Stimulated activated naive CD8-positive, alpha-beta T cell treated with anti-CD3 and anti-CD28 coated beads, Interleukin-15, Interleukin-2, amounts not matched to agents 100 U/mL and 50 U/mL, for 24 hours (primary cell): ENCODE measurements at places on chromosomes 13 and 19.

DNA sequence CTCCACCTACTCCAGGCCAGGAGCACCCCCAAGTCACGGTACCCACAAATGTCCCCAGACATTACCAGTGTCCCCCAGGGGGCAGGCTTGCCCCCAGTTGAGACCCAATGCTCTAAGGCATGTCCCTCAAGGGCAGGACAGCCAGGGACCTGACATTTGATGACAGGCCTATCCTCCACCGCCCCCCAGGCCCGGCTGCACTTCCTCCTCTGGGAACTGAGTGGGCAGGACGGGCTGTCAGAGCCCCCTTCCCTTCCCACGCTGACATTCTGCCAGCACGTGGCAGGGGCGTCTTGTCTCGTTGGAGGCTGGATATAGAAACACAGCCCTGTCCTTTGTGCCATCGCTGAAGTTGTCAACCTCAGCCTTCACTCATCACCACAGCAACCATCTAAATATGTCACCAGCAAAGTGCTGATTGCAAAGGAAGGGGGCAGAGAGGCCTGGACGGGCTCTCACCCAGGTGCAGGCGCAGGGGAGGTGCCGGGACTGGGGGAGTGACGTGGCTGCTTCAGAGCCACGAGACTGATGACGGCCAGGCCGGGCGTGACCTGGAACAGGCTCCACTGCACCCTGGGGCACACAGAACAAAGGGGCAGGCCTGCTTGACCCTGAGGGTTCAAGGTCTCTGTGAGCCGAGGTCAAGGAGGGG lies 38.4 kb downstream of the GNG7 start:
- DNase-seq = no peak

GRCh38 chr13:71524245-71524612 lies 342.8 kb downstream of the DACH1 start:
- DNase-seq = no peak

DNA sequence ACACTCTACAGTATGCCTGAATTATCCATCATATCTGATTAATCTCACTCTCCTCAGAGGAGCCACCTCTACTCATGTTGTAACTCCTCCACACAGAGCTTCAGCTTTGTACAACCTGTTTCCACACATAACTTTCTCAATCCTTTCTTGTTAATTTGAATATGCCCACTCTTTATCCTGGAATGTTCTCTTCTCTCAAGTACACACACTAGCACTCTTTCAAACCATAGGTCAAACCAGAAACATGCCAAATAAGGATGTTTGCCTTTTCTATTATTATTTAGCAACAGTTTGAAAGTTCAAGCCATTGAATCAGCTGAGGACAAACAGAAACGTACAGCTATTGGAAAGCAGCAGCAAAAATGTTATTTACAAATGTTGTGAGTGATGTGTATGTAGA lies 110.3 kb downstream of the MIPEP start:
- no peak for DNase-seq

- no peak for DNase-seq
Measured at GRCh38 chr19:47615230-47615629, 6.3 kb downstream of the BICRA start.

- no peak for DNase-seq
Measured at GRCh38 chr13:30196025-30196424, 111.3 kb downstream of the KATNAL1 start.

- DNase-seq = no peak
Measured at GRCh38 chr19:41589371-41589770, 13.4 kb downstream of the CEACAM21 start.

DNA sequence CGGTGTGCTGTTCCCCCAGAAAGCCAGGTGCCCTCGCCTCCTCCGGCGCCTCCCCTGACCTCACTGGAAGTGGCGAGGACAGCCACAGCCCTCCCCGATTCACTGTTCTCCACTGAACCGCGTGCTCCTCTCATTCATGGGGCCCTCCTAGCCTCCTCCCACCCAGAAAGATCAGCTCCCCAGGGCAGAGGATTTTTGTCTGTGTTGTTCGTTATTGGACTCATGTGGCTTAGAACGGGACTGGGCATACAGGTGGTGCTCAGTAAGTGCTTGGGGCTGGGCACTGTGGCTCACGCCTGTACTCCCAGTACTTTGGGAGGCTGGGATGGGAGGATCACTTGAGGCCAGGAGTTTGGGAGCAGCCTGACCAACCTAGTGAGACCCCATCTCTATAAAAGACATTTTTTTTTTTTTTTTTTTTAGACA lies 3.8 kb downstream of the PRTN3 start:
- no peak for DNase-seq

GRCh38 chr13:109036078-109036780 lies 406.8 kb downstream of the MYO16 start:
- no peak for DNase-seq

- DNase-seq = no peak
Measured at GRCh38 chr13:71677124-71677523, 189.9 kb downstream of the DACH1 start.

GRCh38 chr19:37692956-37693620 lies 26.5 kb downstream of the ZNF607 start:
- DNase-seq = no peak

DNA sequence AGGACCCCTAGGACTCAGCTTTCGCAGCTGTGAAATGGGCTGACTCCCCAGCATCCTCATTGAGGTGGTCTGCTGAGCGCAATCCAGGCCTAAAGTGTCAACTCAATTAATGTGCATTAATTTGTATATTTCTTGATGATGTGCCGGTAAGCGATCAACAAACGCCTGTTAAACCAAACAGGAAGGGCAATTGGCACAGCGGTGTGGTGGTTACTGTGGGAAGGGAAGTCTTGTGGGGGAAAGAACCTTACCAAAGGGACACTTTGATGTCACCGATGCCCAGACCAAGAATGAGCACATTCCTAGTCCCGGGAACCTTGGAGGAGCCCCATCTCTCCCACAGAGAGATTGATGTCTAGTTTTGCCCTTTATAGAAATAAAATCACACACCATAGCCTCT lies 1.6 kb downstream of the JAK3 start:
- no peak for DNase-seq

DNA sequence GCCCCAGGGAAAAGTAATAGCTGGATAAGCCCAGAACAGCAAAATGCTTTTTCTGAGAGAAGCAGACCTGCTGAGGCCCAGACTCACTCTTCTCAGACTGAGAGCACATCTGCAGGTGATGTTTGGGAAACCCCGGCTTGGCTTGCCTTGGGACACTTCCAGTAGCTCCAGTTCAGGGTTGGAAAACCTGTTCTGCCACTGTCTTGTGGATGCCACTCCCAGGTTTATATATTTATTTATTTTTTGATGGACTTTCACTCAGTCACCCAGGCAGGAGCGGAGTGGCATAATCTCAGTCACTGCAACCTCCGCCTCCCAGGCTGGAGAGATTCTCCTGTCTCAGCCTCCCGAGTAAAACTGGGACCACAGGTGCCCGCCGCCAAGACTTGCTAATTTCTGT lies 8.0 kb upstream of the SMARCA4 start:
- DNase-seq = no peak

GRCh38 chr13:61833228-61833627 lies 417.6 kb upstream of the PCDH20 start:
- no peak for DNase-seq

DNA sequence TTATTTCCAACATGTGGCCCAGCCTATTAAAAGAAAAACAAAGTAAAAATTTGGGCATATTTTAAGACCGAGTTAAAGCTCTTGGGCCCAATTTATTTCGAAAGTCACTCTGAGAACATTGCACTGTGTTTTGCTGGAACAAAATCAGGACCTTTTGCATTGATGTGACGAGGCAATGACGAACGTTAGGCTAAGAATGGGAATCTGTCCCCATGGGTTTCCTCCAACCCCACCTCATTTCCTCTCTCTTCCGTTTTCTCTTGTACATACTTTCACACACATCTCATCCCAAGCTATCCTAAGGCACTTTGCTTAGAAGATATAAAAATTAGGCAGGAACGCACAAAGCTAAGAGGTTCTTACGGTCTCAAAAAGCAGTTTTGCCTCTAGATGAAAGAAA lies 22.1 kb downstream of the EDNRB start:
- DNase-seq = no peak

DNA sequence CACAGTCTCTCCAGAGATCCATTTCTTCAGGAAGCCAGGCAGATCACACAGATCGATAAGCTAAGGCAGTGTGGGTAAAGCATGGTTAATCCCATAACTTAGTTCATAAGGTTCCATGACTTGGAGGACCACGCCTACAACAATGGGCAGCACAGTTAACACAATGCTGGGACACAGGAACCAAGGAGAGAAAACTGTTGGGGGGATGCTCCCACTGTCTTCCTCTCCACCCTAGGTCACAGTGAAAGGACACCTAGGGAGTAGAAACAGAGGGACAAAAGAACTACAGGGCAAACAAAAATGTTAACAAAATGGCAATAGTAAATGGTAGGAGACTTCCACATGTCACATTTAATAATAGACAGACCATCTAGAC lies 20.8 kb upstream of the ZNF181 start:
- DNase-seq = peak; percentile 11

DNA sequence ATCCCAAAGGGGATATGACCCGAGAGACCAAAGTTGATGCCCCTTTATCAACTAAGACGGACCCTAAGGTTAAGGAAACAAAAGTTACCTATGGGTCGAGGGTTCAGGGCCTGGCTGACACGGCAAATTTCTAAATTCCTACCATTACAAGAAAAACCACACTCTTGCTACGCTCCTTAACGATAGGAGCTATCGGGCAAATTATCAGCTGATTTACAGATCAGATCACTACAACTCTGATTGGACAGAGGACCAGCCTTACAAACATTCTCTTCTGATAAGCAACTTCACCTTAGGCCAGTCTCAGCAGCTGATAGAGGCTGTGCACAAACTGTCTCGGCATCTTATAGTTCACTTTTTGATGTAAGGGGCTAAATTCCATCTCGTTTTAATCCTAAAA lies 117.9 kb downstream of the KCTD15 start:
- no peak for DNase-seq

GRCh38 chr19:46634656-46635218 lies 1.3 kb downstream of the GNG8 start:
- no peak for DNase-seq

DNA sequence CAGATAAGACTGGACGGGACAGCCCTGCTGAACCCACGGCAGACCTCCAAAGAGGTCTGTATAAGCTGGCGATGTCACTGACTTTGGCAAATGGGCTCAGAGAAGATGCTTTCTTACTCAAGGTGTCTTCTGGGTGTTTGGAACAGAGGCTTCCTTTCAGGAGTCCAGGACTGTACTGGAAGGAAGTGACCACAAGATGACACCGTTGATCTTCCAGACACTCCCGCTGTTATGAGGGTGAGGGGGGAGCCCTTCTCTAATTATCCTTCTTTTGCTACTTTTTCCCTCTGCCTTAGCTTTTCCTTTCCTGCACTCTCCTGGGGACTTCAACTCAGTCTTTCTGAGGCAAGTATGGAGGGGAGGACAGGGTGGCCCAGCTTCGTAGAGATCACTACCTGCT lies 65.2 kb upstream of the ZNF599 start:
- DNase-seq = no peak

DNA sequence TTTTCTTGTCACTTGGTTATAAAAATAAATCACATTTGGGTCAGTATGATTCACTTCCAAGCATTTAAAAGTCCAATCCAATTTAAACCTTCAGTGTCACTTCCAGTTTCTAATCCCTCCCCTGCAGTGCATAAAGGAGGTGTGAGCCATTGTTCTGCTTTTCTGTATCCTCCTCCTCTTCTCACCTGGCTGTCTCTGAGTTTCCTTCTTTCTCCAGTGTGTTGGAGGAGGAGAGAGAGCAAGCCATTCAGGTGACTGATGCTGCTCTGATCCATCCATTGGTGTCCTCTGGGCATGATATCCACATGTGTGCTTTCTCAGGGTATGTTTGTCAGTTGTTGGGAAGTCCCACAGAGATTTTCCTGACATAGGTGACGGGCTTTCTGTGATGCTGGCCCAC lies 1.2 kb downstream of the NUDT15 start:
- no peak for DNase-seq

DNA sequence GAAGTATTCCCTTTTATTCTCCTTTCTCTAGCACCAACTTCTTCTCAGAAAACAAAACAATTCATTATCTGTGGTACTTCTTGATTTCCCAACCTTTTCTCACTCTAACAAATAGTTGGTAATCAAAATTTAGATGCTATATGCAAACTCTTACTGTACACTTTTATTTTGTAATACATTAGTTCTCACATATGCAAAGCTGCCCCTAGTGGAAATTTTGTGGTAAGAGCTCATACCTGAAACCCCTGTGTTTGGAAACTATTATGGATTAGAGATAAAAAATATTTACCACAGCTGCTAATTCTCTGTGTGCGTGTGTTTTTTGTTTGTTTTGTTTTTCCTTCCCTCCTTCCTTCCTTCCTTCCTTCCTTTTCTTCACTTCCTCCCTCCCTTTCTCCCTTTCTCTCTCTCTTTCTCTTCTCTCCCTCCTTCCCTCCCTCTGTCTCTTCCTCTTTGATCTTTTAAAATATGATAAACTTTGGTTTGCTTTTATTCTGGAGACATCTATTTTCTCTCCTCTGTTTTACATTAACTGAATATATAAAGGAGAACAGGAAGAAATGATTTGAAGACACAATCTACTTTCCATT lies 537.4 kb downstream of the SLITRK6 start:
- DNase-seq = no peak

DNA sequence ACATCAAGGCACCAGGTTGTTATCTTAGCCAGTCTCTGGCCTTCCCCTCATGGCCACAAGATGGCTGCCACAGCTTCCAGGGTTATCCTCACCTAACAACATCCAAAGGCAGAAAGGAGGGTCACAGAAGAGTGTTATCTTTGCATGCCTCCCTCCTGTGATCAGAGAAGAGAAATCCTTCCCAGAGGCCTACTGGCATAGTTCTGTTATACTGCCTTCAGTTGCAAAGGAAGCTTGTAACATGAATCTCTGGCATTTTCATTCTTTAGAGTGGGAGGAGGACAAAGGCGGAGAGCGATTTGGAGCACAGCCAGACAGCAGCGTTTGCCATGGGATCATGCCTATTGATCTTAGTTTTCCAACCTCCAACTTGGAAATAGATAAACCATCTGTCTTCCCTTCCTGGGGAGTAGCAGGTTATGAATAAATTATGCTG lies 135.7 kb downstream of the DNAJC15 start:
- DNase-seq = no peak

GRCh38 chr13:91659256-91660075 lies 261.0 kb downstream of the GPC5 start:
- DNase-seq = no peak

DNA sequence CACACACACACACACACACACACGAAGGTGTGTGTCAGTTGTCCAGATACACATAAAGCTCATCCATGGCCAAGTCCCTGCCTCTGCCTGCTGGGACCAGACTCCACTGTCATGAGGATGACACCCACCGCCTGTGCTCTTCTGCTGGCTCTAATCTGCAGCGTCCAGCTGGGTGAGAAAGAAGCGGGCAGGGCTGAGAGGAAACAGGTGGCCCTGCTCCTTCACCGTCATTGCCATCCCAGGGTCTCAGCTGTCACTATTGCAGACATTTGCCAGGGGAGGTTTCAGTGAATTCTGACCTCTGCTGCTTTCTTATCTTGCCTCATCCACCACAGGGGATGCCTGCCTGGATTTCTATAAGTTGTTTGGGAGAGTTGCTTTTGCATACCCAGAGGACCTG lies 31.4 kb downstream of the SCGB2B2 start:
- no peak for DNase-seq

GRCh38 chr13:99658261-99658991 lies 157.2 kb downstream of the TM9SF2 start:
- DNase-seq = peak; percentile 56
